Upper lobe of right lung (tissue), 1 donor: ENCODE measurements at places on chromosomes 5 and 9. TPM values are rescaled to one million over a fixed set of nuclear protein-coding genes. Genes with fewer than 3 reads are reported as not detected.

- DNase-seq = peak; percentile 87
These were observed at the start of gene GNG10 for GRCh38 chr9:111661150-111661801. TSS of gene GNG10 (plus strand) at chr9:111661605. CDS start at chr9:111661635, 30 bp downstream.

DNA sequence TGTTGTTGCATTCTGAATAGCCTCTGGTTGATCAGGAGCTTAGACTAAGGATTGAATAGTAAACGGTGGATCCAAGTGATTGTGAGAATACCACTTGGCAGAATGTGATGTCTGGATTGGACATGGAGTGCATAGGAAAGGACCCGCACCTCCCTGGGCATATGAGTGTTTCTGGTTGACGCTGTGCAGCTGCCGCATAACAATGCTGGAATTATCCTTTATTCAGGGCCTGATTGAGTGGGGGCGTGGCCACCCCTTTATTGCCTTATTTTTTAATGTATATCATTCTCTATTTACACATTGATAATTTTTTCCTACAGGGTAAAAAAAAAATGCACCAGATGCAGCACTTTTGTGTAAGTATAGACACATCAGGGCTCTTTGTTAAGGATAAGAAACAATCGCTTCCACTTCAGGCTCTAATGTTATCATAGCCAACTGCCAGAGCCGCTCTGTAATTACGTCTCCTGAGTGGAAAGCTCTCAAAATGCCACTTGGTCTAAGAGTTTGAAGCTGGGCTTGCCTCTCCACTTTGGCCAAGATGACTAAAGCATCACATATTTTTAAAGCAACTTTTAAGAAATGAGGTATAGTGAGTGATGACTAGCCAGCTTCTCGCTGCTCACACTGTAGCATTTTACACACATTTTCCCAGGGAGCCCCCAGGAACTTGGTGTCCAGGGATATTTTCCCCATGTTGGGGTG, 5.7 kb downstream of the FGD3 start:
- DNase-seq = peak; percentile 11

DNA sequence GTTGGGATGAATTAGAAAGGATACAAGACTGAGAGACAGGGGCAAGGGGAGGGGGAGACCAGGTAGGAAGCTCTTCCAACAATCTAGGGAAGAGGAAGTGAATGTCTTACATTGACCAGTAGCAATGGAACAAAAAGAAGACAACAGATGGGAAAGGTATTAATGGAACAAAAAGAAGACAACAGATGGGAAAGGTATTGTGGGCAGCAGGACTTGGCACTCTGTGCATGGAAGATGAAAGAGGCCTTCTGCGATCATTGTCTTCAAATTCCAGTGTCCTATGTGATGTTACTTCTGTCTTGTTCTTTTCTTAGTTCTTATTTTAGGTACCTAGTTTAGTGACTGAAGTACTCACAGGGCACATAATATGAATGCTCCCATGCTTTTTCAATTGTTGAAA, 161.8 kb downstream of the PALM2AKAP2 start:
- no peak for DNase-seq

DNA sequence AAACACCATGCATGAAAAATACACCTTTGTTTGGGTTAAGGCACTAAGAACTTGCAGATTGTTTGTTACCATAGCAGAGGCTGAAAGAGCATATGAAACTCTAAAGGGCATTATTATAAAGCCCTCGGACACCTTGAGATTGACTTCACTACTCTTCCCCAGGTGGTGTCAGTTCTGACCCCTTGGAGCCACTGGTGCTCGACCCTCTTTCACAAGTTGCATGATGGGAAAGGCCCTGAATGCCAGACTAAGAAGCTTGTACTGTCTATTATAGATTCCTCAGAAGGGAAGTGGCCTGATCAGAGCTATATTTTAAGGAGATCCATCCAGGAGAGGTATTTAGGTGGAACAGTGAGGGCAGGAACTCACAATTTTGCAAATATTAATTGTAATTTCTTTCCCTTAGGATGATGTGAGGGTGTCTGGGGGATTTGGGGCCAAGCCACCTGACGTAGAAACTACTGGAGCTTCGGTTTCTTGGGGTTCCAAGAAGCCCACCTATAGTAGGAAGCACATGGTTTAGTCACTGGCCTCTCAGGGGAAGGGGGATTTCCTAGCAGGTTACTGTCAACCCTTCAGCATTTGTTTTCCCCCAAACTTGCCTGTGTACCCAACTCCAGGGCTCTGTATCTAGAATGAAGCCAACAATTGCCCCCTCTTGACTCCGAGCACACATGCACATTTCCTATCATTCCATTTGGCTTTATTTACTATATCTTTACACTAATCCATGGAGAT, 16.2 kb downstream of the FBXO10 start:
- DNase-seq = no peak

DNA sequence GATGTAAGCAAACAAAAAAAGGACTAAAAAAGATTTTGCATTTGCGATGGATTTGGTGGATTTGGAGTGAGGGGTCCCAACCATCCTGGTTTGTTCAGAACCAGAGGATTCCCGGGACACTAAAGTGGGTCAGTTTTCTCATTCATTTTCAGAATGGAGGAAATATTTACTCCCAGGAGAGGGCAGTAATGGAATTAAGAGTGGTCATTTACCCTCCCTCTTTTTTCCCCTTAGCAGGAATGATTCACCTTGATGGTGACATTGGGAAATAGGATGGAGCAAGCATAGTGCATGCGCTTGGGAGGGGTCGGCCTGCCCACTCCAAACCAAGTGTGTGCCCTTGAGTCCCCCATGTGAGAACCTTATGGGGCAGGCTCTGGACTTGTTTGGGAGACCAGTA, 164.2 kb upstream of the PUM3 start:
- no peak for DNase-seq

- no peak for DNase-seq
These were observed 22.6 kb downstream of the SLC36A1 start for GRCh38 chr5:151469992-151470391.

GRCh38 chr9:72292256-72292682, 72.7 kb downstream of the ZFAND5 start:
- no peak for DNase-seq

DNA sequence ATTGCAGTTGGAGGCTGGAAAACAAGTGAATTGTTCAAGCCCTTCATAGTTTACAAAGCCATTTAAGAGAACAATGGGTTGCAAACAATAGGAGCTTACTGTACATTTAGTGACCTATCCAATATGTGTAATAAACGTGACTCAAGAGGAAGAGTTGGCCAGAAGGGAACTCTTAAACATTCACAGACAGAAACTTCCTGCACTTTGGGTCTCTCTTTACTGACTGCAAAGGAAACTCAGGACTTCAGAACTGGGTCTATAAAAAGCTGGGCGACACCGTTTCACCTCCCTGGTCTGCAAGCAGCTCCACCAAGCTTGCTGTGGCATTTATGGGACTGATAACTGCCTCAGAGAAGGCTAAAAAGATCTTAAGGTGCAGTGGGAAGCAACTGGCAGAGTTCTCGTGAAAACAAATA, 48.7 kb upstream of the SPATA31D4 start:
- DNase-seq = no peak

DNA sequence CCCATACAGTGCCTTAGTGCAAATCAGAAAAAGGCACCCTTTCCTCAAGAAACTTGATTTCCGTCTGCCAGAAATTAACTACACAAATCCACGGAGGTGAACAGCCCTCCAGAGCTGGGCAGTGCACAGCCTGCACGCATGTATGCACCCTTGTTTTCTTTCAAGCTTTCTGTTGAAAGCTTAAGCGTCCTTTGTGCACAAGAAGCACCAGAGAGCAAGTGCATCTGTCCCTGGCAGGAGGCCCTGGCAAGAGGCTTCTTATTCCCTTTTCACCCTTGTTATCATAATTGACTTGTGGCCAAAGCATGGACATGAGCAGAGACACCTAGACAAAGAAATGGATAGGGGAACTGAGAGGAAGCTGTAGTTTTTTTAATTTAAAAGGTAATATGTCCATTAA, 47.4 kb upstream of the ATG10 start:
- DNase-seq = no peak

DNA sequence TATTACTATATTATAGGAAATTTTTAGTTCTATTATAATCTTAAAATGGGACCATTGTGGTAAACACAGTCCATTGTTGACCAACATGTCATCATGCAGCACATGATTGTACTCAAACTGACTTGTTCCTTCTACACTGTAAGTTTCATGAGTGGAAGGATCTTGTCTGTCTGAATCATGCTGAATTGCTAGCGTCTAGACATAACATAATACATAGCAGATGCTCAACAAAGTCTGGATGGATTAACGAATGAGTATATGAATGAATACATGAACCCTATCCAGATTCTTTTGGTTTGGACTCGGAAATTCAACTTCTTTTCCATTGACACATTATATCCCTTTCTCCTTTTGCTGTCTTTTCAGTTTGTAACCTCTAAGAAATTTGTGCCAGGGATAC, 429.2 kb upstream of the SGCD start:
- no peak for DNase-seq

DNA sequence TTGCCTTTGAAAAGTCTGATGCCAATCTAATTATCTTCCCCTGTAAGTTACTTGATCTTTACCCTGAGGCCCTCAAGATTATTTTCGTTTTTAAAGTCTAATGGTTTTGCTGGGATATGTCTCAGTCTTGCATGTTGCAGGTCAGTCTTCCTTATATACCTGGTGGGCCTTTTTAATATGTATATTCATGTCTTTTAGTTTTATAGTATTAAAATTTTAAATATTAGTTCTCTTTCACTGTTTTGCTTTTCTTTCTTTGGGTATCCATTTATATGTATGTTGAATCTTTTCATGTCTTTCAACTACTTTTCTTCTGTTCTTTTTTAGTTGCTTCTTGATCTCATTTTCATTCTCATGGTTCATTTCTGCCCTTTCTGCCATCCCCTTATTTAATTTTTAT, 68.9 kb downstream of the HSD17B4 start:
- no peak for DNase-seq

The DPH7 gene
- total RNA-seq = 30.2 TPM

The OR4F3 gene
- not detected for total RNA-seq

The NMRK1 gene
- total RNA-seq = 40.4 TPM

The SERF1B gene
- total RNA-seq = 22.9 TPM

The ADAMTS19 gene
- total RNA-seq = not detected

The CCDC183 gene
- total RNA-seq = 4.0 TPM
